Left renal pelvis (tissue), 4 donors: ENCODE measurements at places on chromosomes 3 and 15. TPM values are rescaled to one million over a fixed set of nuclear protein-coding genes. Genes with fewer than 3 reads are reported as not detected.

SLC7A14 gene
- polyA plus RNA-seq: 2.3 TPM

GOLGA8O gene
- polyA plus RNA-seq: 1.0 TPM

GPR27 gene
- polyA plus RNA-seq: 7.2 TPM

GPR15 gene
- polyA plus RNA-seq: not detected

C2CD4A gene
- polyA plus RNA-seq: not detected
